ENCODE measurements at places on chromosomes 13 and 19.

GRCh38 chr19:2043251-2043641 is 7.8 kb downstream of the MKNK2 start:
- DNase-seq, result no peak

DNA sequence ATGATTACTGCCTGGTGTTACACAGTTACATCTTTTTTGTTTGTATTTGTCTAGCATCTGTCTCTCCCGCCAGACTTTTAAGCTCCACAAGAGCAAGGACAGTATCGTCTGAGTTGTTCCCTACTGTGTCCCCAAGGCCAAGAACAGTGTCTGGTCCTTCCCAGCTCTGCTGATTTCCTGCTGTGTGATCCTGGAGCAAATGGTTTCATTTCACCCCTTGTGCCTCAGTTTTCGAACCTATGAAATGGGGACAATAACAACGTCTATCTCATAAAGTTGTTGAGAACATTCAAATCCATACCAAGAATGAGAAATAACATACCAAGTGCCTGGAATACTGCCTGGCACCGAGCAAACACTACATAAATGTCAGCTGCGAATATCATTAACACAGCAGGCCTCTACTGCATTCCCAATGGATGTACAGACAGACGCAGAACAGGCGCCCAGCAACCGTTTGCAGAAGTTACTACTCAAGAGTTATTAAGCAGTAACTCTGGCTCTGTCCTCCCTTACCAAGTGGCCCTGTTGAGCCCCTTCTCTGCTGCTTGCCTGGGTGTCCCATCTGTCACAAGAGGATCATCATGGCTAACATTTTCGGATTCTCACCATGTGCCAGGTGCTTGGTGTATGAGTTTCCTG is 11.4 kb downstream of the XRCC1 start:
- DNase-seq, result no peak

DNA sequence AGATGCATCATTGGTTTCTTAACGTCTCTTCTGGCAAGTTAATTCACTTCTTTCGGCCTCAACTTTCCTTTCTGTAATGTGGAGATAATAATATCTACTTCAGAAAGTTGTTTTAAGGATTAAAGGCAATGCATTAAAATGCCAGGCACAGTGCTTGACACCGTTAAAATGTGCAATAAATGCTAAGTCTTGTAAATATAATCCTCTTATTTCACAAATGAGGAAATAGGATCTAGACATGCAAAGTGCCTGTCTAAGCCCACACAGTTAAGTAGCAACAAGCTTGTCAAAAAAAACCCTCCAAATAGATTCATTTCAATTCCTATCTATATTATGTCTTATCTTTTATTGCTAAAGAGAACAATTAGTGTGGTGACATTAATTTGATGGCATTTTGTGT is 86.4 kb upstream of the TSC22D1 start:
- no peak for DNase-seq

DNA sequence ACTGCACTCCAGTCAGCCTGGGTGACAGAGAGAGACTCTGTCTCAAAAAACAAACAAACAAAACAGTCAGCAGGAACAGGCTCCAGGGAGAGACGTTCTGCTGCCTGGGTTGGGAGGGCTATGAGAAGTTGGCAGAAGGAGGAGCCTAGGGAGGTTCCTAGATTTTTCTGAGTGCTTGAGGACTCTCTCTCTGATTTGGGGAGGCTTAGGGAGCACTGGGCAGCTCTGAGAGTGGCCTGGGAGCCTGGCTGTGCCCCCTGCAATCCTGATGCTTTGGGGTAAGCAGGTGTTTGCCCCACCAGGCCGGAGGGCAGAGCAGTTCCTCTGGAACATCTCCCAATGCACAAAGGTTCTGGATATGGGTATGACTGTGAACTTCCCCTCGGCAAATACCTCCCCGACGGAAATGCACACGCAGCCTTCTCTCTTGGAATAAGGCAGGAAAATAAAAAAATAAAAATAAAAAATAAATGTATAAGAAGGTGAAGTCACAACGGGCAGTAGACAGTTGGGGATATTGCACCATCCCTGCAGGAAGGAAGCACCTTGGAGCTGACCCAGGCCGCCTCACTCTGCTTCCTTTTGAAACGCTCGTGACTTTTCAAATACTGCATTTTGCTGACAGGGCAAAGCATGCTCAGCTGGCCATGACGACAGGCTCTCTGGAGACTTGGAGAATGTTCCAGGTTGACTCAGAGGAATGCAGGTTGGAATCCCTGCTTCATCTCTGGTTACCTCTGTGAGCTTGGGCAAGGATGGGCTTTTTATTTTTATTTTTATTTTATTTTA is 26.5 kb upstream of the HOMER3 start:
- DNase-seq, result peak; percentile 93

GRCh38 chr19:5132206-5132560 is 163.3 kb downstream of the KDM4B start:
- DNase-seq, result no peak

- no peak for DNase-seq
Observed at GRCh38 chr13:45763419-45763818, 61.3 kb downstream of the CBY2 start.

GRCh38 chr13:80633251-80633650 is 292.3 kb upstream of the SPRY2 start:
- DNase-seq, result no peak

DNA sequence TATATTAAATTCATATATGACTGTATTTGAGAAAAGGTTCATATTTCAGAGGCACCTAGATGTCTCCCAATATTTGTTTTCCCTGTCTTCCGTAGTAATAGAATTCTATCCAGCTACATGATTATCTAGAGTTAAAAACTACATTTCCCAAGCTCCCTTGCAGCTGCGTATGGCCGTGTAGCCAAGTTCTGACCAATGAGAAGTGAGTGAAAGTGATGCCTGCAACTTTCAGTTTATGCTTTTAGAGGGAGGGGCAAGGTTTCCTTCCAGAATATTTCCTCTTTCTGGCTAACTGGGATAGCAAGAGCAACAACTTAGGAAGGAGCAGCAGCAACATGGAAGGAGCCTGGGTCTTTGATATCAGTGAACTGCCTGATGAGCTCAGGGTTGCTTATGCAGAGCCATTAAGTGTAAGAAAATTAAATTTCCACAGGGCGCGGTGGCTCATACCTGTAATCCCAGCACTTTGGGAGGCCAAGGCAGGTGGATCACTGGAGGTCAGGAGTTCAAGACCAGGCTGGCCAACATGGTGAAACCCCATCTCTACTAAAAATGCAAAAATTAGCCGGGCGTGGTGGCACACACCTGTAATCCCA is 23.2 kb upstream of the CYP2A13 start:
- DNase-seq, result no peak

- DNase-seq, result no peak
Observed at GRCh38 chr19:47670736-47671135, 42.5 kb upstream of the EHD2 start.

- DNase-seq, result no peak
Observed at GRCh38 chr19:13121551-13122274, 3.6 kb downstream of the NACC1 start.

- no peak for DNase-seq
Observed at GRCh38 chr13:59442944-59443486, 720.7 kb downstream of the DIAPH3 start.

- no peak for DNase-seq
Observed at GRCh38 chr13:80305737-80306136, 35.2 kb downstream of the SPRY2 start.

DNA sequence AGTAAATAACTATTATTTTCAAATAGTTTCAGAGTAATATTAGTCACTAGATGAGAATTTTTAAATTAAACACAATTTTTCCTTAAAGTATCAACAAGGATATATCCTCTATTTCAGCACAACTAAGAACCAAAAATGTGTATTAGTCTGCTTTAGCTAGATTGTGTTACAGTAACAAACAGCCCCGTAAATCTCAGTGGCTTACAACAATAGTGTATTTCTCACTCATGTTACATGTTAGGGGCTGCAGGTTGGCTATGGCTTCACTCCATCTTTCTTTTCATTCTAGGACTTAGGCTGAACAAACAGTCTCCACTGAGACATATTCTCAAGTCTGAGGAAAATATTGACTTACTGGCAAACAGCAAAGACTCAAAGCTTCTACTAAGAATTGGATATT is 11.6 kb upstream of the SUCLA2 start:
- no peak for DNase-seq

GRCh38 chr13:44908266-44908665 is 81.0 kb downstream of the NUFIP1 start:
- no peak for DNase-seq

DNA sequence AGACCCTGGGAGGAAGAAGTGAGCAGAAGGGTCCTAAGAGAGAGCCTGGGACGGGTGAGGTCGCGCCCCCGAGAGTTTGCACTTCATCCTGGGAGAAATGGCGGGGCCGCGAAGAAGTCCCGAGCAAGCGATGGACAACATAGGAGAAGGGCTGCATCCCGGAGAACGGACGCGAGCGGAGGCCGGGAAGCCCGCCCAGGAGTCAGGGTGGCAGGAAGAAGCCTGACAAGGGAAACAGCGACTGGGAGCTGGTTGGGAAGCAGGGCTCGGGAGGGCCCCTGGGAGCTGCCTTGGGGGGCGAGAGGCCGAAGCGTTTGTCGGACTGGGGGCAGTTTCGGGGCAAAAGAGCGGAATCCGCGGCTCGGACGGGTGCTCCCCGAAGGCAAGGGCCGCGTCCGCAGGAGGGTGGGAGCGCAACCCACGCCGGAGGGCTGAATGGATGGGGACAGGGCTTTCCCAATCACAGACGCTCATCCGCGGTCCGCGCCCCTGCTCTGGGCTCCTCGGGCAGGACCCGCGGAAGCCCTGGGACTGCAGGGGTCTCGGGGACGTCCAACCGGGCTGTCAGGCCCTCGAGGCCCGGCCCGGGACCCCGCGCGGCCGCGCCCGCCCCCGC is 469 bp downstream of the ABHD17A start:
- no peak for DNase-seq

DNA sequence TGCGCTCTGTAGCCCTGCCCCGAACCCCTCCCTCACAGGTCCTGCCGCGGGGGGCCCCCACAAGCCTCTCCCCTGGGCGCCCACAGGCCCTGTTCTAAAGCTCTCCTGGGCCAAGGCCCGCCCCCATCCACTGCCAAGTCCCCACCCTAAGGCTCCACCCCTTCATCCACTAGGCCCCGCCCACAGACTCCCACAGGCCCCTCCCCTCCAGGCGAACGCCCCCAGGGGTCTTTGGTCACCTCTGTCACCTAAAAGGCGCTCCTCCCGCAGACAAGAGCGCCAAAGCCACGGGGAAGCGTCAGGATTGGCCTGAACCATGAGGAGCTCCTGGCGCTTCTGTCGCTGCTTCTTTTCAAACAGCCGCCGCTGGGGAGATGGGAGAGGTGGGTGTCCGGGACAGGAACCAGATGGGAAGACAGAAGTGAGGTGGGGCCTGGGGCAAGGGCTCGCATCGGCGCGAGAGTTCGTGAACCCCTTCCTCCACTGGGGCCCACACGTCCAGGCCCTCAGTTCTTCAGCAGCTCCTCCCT is 2.3 kb downstream of the TULP2 start:
- no peak for DNase-seq

GRCh38 chr13:30905932-30906383 is at the start of gene MEDAG:
TSS of gene MEDAG (plus strand) at chr13:30906271. CDS start at chr13:30906516, 245 bp downstream.
- no peak for DNase-seq

- no peak for DNase-seq
Observed at GRCh38 chr19:48925240-48925843, 8.2 kb upstream of the DHDH start.

DNA sequence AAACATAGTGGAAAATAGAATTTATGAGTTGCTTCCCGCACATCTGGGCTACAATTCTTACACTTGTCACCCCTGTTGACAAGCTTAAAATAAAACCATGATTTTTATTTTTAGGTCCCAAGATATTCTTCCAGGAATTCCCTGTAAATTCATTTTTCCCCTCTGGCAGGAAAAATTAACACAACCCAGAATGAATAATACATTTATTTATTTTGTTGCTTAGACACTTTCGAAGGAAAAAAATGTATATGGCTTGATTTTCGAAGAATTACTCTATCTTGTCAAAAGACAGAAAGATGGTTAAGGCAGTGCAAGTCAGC is 74.4 kb downstream of the LHFPL6 start:
- DNase-seq, result no peak

- no peak for DNase-seq
Observed at GRCh38 chr13:99978799-99979452, 2.7 kb upstream of the ZIC2 start.

- DNase-seq, result no peak
Observed at GRCh38 chr19:42297039-42297438, 4.9 kb upstream of the PRR19 start.

GRCh38 chr13:90281709-90282108 is 1065.8 kb upstream of the MIR17HG start:
- DNase-seq, result no peak

DNA sequence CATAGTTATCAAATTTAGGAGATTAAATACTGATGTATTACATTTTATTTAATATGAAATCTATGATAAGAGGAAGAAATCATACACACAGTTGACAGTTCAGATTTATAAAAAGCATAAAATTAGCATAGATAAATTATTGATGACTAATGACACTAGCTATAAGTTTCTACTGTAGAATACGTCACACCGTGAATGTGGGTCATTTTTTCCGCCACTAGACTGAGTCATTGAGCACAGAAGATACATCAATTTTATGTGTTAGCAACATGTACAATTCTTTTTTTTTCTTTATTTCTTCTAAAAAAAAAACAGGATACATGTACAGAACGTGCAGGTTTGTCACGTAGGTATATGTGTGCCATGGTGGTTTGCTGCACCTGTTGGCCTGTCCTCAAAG is 22.2 kb downstream of the AP2S1 start:
- DNase-seq, result no peak

- peak; percentile 38 for DNase-seq
Observed at GRCh38 chr13:98576200-98576945, 534 bp downstream of the STK24 start.

DNA sequence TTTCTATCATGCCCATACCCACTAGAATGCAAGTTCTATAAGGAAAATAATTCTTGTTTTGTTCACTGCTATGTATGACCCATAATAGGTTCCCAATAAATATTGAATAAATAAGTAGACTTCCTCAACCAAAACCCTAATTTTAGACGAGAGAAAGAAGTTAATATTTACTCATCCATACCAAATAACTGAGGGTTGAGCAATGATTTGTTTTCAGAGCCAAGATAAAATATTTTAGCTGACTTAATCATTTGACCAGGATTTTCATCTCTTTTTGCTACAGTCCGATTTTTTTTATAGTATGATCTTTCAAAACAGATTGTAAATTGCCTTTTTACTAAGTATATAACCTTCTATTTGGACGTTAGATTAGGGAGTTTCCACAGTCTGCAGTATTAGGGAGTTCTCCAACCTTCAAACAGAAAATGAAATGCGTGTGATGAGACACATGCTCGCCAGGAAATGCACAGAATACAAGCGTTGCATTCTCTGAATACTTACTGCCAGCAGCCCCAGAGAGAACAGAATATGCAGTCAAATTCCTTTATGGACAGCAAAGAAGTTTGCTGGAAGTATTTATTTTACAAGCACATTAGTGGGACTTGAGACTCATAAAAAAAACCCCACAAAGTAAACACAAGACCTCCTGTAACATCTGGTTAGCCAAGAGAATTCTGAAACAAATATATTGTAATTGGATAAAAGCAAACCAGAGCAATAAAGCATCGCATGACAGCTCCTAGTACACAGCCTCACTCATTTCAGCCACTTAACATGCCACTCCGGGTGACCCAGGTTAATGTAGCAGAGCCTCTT is 230.0 kb downstream of the MYO16 start:
- DNase-seq, result no peak

Measured in AML-193 (cell line).